CMK (cell line): ENCODE measurements at places on chromosomes 1 and 21.

DNA sequence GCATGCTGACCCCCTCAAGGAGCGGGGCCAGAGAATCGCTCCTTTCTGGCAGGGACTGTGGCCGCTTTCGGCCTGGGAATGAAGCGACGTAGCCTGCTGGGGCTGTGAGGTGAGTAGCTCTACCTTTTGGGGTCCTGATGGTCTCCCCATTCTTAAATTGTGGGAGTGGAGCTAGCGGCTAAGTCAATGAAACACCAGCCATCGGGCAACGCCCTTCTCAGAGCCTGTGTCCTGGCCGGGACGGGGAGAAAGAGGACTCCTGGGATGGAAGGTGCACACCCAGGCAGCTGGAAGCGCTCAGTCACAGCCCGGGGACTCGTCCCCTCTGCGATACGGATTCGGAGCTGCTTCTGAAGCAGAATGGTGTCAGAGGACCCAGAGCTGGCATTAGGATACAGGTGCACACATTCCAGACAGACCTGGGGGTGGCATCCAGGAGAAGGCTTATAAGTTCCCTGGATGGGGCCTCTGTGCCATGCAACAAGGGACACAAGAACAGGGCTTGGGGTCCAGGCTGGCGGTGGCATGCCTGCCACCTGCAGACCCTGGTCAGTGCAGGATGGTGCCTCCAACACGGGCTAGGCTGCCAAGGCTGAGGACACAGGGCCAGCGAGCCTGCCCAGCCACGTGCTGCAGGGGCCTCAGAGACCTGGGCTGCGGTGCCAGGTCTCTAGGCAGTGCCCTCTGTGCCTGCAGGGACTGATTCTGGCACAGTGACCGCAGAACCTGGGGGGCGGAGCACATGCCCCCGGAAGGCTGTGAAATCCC is 945 bp upstream of the WNT9A start:
- no peak for DNase-seq

- DNase-seq = no peak
Measured at GRCh38 chr1:162145280-162145965, 75.9 kb downstream of the NOS1AP start.

DNA sequence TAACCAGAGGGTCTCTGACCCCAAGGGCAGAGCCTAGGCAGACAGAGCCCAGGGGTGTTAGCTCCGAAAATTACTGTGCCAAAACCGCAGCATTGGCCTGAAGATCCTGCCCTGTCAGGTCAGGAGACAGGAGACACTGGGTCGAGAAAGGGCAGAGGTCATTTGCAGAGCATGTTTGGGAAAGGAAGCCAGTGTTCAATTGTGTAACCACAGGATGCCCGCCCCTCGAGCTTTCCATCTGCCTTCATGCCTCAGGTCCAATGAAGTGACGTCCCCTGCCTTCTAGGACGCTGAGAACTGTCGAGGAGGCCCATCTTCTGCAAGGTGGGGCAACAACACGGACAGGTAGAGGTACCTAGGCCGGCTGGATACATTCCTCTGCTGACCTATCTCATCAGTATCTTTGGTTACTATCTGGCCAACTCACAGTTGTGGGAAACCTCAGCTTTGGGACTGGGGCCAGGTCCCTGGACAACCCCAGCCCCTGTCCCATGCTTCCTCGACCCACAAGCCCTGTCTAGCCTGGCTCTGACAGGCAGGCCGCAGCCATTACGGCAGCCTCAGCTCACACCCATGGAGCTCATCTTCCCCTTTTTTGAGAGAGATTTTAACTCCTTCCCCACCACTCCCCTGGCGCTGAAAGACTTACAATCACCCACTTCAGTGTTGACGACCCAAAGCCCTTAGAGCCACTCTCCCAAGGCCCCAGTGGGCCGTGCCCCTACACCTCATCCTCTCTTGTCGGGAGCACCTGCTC is 1.3 kb downstream of the ARL8A start:
- DNase-seq = no peak

DNA sequence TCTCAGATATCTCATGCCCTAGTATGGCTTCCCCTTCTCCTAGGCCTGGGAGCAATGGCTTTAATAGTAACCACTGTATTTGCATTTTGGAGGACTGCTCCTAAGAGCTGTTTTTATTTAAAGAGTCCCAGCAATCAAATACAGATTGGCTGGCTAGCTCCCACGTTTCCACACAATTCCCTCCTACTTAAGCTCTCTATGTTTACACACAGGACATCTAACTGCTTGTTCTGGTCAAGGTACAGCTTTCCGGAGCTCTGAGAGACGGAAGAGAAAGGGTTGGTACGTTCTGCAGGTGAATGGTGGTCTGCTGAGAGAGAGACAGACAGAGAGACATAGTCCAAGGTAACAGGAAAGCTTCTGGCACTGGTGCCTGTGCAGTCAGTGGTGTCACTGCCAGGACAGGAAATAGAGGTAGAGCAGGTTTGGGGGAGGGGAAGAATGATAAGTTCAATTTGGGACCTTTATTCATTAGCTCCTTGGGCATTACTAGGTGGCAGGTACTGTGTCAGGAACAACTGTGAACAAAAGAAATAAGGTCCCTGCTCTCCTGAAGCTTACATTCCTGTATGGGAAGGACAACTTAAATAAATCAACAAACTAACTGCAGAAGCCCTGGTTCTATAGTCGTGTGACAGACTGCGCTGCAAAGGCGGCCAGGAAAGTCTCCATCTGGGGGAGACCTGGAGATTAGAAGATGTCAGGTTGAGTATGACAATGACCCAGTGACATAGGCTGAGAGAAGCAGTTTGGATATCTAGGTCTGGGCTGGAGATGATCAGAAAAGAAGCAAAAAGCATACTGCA is 1.2 kb upstream of the SLC25A33 start:
- DNase-seq = no peak

DNA sequence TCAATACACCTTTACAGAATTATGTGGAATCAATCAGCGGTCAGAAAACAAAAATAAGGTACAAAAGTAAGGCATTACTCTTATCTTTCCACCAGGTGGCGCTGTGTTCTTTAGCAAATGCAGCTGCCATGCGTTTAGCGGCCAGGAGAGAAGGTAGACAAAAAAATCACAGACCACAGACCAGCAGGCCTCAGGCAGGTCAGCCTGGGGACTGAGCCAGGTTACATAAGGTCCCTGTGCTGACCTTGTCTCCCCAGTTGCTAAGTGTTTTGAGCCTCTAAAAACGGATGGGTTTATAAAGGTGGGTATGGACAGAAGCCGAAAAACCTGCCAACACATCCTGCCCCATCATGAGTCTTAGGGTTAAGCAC is 2.8 kb downstream of the RGS16 start:
- no peak for DNase-seq

DNA sequence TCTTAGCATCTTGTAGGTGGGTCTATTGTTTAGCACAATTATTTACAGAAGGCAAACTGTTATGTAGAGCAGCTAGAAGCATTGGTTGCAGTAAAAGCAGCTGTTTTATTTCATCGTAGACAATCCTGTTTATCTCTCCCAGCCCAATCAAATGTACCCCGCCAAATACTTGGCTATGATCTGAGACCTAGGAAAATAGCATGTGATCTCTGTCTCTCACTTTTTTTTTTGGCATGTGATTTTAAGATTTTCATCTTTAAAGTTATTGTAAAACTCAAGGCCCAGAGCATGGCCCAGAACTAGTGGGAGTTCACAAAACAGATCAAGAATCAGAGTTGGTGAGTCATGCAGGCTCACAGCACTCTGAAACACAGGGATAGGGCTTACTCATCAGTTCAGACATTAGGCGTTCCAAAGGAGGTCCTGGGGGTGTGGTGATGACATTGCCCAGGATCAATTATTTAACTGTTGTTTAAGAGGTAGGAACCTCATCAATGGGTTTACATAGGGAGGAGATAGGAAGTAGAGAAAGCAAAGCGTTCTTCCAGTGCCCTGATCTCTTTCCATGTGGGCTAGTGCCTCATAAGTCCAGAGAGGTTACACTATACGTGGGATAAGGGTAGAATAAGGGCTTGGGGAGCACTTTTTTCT is 40.2 kb downstream of the TBX19 start:
- no peak for DNase-seq

GRCh38 chr1:199727682-199728081 is 299.8 kb upstream of the NR5A2 start:
- DNase-seq = no peak
